ENCODE measurements at places on chromosomes 7 and 10.

DNA sequence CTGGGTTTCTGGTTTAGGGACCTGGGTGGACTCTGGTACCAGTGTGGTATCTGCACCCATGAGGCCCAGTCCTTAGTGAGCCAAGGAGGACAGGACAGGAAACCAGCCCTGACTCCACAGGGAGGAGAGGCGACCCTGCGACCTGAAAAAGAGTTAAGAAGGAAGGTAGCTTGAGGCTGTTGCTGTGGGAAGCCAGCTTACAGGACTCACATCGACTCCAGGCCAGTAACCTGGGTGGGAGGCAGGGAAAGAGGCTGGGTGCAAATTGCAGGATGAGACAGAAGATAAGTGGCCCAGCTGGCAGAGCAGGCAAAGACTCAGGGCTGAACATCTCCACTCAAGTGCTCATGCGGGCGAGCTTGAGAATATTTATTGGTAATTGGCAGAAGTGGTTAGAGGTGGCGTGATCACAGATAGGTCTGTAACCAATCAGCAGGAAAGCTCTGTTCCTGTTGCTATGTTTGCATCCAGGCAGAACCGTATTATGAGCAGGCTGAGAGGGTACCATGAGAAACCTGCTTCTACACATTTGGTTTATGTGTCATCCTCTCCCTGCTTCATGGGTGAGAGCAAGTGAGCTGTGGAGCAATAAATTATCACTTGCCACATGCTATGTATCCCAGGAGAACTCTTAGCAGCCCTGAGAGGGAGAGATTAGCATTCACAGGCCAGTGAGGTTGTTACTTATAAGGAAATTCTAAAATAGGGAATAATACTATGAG, 11.0 kb downstream of the TLL2 start:
- DNase-seq: no peak

- DNase-seq: no peak
These were observed 132.6 kb downstream of the RGS10 start for GRCh38 chr10:119409906-119410305.

GRCh38 chr10:35307297-35307696, 29.0 kb upstream of the CCNY start:
- DNase-seq: no peak

DNA sequence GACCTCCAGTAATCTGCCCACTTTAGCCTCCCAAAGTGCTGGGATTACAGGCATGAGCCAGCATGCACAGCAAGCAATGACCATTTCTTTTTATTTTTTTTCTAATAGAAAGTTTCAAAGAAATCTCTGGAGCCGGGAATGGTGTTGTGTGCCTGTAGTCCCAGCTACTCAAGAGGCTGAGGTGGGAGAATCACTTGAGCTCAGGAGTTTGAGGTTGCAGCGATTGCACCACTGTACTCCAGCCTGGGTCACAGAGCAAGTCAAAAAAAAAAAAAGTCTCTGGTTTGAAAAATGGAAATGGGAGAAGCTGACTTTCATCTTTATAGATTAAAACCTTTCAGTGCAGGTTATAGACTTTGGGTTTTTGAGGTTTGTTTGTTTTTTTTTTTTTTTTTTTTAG, 44.8 kb upstream of the KMT2E start:
- no peak for DNase-seq

GRCh38 chr7:50404392-50404791, 45.8 kb downstream of the FIGNL1 start:
- no peak for DNase-seq

GRCh38 chr7:28939367-28939766, 18.8 kb downstream of the TRIL start:
- no peak for DNase-seq

DNA sequence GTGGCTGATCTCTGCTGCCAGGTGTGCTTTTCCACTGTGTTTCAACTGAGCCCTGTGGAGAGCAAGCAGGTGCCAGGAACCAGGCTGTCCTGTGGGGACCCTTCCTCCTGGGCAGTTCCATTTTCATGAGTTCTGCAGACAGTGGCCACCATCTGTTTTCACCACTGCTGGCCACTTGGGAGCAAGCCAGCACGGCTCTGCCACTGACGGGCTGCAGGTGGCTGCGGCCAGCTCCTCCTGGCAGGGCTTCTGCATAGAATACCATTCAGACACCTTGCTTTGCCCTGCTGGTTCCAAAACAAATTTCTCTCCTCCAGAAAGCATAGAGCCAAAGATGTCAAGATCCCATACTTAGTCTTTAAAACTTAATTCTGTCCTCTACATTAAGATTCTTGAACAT, 48.3 kb downstream of the LANCL2 start:
- no peak for DNase-seq

DNA sequence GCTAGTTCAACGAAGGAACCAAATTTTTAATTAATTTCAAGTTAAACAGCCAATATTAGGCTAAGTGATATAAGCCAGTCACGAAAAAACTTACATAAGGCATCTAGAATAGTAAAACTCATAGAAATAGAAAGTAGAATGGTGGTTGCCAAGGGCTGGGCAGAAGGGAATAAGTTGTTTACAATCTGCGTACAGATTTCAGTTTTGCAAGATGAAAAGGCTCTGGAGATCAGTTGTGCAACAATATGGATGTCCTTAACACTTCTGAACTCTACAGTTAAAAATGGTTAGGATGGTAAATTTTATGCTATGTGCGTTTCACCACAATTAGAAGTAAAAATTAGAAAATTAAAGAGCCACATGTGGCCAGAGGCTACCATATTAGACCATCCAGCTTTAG, 13.3 kb downstream of the SCRN1 start:
- no peak for DNase-seq

- no peak for DNase-seq
These were observed 18.3 kb upstream of the RALA start for GRCh38 chr7:39605087-39605486.

- no peak for DNase-seq
These were observed 25.7 kb downstream of the MRPS33 start for GRCh38 chr7:140989068-140989467.

DNA sequence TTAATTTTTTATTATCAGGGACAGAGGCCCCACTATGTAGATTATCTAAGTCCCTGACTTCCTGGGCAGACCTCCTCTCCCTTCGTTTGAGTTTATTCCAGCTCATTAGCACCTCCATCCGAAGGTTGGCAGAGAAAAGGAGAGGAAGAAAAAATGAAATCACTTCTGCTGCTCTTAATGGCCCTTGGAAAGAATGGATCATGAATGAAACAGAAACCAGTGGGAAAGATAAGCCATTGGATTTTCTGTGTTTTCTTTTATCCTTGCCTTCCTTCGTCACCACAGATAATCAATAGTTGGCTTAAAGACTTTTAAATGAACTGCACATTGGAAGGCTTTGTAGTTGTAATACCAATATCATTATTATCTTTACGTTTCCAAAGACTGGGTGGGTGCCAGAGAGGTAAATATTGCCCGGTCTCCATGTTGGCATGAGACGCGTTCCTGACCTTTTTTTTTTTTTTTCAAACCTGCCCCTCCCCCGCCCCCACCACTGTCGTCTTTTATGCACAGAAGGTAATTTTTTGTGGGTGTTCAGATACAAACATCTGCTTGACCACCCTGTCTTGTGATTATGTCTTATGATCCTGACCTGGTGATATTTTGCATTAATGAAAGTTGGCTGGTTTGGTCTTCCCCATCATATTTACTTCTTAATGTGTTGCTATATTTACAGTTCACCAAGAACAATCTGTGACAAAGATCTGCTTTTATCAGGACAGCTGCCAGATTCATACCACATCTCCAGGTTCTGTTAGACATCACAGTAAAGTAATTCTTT, 116.8 kb downstream of the ARID5B start:
- no peak for DNase-seq

- no peak for DNase-seq
These were observed 277.8 kb upstream of the NEBL start for GRCh38 chr10:21174715-21175495.

DNA sequence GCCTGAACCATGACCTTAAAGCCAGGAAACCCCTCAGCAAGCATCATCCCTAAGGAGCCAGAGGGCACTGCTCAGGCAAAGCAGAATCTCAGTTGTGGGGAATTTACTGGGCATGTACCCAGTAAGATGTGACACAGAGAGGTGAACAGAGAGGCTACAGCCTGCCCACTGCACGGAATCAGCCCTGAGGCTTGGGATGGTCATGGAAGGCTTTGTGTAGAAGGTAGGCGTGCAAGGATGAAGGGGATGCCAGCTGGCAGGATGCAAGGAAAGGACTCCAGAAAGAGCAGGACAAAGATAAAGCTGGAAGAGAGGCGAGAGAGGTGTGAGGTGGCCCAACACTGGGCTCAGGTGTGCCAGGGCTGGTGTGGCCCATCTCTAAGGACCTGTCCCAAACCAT, 2.4 kb upstream of the AIFM2 start:
- no peak for DNase-seq

DNA sequence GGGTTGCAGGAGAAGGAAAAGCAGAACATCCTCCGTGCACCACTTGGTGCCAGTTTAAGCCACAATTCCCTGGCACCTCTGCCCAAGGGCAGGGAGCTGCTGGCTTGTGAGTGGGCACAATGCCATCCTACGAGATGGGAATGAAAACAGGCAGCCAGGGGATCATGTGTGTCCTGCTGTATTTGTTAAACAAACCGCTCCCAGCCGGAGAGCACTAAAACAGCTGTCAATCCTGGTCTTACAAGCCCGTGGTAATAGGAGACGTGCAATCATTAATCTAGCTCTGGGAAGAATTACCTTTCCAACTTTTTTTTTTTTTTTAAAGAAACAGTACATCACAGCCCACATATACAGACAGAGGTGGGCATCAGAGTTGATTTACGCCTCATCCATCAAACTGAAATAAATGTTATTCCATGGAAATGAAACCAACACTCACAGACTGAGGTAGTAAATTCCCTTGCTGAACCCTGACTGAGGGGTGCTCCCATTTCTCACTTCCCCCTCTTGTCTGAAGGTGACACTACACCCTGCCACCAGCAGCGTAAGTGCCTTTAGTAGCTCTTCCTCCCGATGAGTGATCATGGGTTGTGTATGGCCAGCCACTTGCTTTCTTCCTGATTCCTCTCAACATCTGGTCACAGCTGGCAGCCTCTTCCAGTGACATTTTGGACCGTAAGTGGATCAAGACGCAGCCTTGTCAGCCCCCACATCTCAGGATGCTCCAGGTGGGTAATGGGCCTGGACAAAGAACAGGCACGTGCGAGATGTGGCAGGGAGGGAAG, 143.8 kb downstream of the TEX36 start:
- DNase-seq: no peak

DNA sequence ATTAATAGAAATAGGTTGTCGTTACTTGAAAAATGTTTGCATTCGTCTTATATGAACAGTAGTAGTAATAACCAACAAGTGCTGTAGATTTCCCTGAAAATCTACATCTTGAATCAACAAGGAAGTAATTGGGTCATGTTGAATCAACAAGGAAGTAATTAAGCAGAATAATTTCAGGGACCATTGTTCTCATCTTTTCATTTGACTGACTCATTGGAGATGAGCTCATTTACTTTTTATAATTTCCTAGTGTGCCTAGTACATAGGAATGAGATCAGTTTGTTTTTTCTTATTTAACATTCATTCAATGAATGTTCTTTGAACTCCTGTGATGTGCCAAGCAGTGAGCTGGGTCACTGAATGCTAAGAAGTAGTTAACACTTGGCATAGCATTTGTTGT, 8.2 kb downstream of the CLDN12 start:
- DNase-seq: no peak

- no peak for DNase-seq
These were observed 1.3 kb upstream of the CALCR start for GRCh38 chr7:93575555-93576399.

GRCh38 chr7:83040484-83040883, 122.2 kb downstream of the PCLO start:
- DNase-seq: no peak

- DNase-seq: no peak
These were observed 103.5 kb upstream of the PDLIM1 start for GRCh38 chr10:95394161-95394880.

GRCh38 chr10:17122726-17123661, 6.6 kb downstream of the CUBN start:
- DNase-seq: no peak

All from stimulated activated CD8-positive, alpha-beta memory T cell treated with anti-CD3 and anti-CD28 coated beads, Interleukin-15, amount 100 ng/mL, for 1 hour (primary cell).